RWPE1 (cell line): ENCODE measurements at places on chromosomes 16 and 17.
A peak's percentile ranks its signal among the peaks of the same experiment; 100 is the strongest.

- no peak for DNase-seq
Measured at GRCh38 chr16:55839115-55839514, 6.2 kb upstream of the CES1 start.

DNA sequence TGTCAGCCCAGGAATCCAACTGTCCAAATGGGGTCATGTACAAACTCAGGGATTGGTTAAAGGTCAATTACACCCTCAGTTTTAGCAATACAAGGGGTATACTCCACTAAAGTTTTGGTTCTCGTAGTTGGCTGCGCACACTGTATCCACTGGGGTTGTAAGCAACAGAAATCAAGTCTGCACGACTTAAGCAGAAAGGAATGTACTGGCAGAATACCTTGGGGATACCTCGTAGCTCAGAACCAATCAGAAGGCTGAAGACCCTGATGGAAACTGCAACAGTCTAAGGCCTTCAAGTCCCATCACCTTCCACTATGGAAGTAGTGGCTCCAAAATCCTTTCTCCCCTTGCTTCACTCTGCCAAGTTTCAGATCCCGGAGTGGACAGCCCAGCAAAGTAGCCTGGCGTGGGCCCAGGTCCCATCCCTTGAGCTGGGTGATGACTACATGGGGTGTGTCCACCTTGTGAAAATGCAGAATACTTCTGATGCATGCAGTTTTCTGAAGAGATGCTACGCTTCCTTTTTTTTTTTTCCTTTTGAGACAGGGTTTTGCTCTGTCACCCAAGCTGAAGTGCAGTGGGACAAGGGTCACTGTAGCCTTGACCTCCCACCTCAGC, 21.1 kb upstream of the RPH3AL start:
- peak; percentile 49 for DNase-seq

GRCh38 chr17:72617557-72617956, 474.9 kb downstream of the SLC39A11 start:
- no peak for DNase-seq

DNA sequence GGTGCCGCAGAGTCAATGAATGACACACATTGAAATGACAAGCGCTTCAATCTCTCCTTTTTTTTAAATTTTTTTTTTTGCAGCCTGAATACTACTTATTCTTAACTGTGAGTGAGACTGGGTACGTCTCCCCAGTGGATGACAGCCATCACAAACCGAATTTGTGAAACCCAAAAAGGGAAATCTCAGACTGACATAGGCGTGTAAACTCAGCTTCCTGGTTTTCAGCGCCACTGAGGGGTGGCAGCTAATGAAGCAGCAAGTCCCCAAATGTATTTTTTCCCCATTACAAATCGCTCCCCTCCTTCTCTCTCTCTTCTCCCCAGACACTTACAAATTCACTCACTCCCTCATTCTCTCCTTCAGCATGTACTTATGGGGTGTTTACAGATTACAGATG, 196.0 kb downstream of the MAF start:
- DNase-seq, result no peak

GRCh38 chr16:65884018-65884417, 482.5 kb upstream of the CDH5 start:
- DNase-seq, result peak; percentile 80

DNA sequence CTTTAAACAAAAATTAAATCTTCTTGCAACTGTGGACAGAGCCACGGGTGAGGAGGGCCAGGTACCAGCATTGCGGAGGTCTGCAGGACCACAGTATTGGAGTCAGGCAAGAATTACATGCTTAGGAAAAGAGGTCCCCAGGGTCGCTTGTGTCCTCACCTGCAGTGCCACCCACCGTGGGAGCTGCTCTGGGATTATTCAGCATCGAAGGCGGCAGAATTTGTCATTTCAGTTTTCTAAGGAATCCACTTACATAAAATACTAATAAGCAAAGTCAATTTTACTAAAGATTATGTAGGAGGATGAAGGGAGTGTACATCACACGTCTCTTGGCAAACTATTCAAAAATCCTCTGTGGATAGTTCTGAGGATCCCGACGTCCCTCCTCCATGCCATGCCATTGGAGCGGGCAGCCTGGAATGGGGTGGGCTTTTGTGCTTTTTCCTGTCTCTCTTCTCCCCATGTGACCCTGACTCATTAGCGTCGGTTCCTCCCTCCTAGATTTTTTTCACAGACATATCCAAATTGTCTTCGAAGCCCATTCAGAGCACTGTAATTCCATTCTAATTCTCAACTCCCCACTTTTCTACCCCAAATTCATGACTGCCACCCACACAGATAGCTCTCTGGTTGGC, 3.0 kb upstream of the PIK3R6 start:
- DNase-seq, result no peak

GRCh38 chr17:58968426-58969061, 138.1 kb downstream of the TRIM37 start:
- no peak for DNase-seq

DNA sequence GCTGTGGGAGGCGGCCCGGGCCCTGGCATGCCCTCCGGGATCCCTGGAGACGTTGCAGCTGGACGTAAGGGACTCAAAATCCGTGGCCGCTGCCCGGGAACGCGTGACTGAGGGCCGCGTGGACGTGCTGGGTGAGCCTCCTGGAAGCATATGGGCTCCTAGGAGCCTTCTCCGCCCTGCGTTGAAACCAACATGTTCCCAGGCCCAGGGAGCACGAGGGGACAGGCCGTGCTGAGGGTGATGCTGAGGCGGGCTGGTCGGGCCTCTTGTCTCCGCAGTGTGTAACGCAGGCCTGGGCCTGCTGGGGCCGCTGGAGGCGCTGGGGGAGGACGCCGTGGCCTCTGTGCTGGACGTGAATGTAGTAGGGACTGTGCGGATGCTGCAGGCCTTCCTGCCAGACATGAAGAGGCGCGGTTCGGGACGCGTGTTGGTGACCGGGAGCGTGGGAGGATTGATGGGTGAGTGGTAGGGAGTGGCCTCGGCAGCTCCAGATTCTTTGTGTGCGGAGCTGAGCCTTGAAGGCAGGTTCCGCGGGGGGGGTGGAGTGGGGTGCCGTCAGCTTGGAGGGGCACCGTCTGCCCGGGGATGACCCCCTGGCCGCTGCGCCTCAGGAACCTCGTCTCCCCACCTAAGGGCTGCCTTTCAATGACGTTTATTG, 567 bp downstream of the HSD17B1 start:
- DNase-seq, result no peak

GRCh38 chr16:1708768-1709180, 2.8 kb downstream of the MAPK8IP3 start:
- no peak for DNase-seq

DNA sequence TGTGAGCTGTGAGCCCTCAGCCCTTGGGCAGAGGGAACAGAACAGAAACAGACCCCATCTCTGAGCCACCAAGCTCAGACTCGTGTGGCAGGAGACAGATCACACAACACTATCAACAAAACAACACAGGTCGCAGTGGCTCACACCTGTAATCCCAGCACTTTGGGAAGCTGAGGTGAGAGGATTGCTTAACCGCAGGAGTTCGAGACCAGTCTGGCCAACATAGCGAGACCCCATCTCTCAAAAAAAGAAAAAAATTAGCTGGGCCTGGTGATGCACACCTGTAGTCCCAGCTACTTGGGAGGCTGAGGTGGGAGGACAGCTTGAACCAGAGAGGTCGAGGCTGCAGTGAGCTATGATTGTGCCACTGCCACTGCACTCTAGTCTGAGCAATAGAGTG, 5.5 kb upstream of the QPRT start:
- DNase-seq, result no peak

- peak; percentile 92 for DNase-seq
Measured at GRCh38 chr17:42517516-42517915, 18.5 kb upstream of the NAGLU start.

GRCh38 chr17:68576811-68577496, 24.2 kb downstream of the FAM20A start:
- DNase-seq, result no peak

- no peak for DNase-seq
Measured at GRCh38 chr16:63960321-63960720, 1161.5 kb downstream of the CDH11 start.

DNA sequence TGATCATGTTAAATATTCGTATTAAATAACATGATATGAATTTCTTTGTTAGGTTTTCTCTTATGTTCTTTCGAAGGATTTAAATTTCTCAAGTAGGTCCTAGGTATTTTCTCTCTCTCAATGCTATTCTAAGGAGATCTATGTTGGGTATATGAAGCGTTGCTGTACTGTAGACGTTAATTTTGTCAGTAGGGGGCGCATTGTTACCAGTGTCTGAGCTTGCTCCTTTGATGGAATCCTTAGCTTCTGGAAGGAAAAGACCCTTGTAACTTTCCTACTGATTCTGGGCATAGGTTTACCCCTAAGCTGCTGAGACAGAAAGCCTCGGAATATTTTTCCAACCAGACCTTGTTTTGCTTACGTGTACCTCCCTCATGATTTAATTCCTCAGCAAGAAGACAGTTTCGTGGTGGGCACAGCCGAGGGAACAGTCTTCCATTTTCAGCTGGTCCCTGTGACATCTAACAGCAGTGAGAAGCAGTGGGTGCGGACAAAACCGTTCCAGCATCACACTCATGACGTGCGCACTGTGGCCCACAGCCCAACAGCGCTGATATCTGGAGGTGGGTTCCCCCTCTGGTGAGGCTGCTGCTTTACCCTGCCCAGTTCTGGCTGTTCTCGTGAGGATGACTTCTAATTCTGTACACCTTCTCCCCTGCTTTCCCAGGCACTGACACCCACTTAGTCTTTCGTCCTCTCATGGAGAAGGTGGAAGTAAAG, 17.9 kb downstream of the UTP4 start:
- peak; percentile 45 for DNase-seq

- no peak for DNase-seq
Measured at GRCh38 chr16:3798838-3799237, 81.5 kb upstream of the TRAP1 start.

GRCh38 chr16:19088341-19088916, 21.0 kb downstream of the COQ7 start:
- no peak for DNase-seq

- DNase-seq, result peak; percentile 65
Measured at GRCh38 chr17:74199306-74200092, 4.0 kb upstream of the RPL38 start.

- DNase-seq, result no peak
Measured at GRCh38 chr17:35117984-35118383, 1.7 kb downstream of the RAD51D start.

DNA sequence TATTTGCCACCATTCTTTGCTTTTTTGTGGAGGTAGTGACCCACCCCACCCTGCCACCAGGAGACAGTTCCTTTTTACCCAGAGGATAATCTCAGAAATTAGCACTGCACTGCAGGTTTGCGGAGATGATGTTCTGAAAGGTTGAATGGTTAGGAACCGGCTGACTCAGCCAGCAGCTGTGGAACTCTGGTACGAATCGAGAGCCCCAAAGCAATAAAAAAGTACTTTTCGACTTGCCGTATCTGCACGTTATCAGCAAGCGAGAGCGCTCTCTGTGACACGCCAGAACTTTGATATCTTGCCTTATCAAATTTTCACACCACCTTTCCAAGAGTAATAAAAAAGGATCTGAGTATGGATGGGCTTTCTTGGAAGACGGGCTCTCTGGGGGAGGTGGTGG, 96.3 kb upstream of the EEF2KMT start:
- no peak for DNase-seq

- no peak for DNase-seq
Measured at GRCh38 chr17:29603109-29603674, 10.3 kb downstream of the ANKRD13B start.

GRCh38 chr16:47565454-47565853, 104.3 kb downstream of the PHKB start:
- peak; percentile 39 for DNase-seq

DNA sequence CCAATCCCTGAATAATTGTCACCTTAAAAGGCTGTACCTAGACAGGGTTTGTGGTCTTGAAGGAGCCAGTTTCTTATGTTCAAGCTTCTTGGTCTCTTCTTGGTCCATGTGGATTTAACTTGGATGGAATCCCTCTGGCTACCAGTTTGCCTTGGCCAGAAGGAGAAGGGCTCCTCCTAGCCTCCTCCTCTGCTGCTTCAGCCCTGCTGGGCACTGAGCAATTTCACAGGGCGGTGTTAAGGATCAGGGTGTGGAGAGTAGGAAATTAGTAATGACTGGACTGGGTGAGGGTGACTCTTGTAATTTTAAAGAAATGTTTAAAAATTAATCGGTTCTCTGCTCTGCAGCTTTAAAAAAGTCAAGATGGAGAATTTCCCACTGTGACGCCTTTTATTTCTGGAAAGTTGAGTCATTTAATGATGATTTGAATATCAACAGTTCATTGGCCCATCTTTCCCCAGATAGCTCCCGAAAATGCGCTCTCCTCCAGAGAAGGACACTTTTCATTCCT, 96.4 kb downstream of the MSI2 start:
- no peak for DNase-seq

- DNase-seq, result no peak
Measured at GRCh38 chr16:66335704-66336329, 30.7 kb upstream of the CDH5 start.

DNA sequence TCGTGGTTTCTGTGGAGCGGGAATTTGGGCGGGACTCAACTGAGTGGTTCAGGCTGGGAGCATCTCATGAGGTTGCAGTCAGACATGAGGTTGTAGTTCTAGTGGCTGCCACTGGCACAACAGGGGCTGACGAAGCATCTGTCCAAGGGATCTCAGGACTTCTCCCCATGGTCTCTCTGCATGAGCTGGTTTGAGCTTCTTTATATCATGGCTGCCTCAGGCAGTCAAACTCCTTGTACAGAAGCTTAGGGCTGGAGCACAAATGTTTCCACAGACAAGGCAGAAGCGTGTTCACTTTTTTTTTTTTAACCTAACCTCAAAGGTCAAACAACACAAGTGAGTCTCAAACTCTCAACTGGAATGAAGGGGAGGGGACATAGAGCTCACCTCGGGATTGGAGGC, 243.3 kb downstream of the MSI2 start:
- no peak for DNase-seq

- no peak for DNase-seq
Measured at GRCh38 chr17:74816905-74817620, 40.9 kb upstream of the NAT9 start.

- DNase-seq, result no peak
Measured at GRCh38 chr17:37365589-37365988, 10.2 kb upstream of the C17orf78 start.

GRCh38 chr16:83171396-83171795, 544.6 kb downstream of the CDH13 start:
- no peak for DNase-seq

- DNase-seq, result no peak
Measured at GRCh38 chr16:1710811-1711507, 5.0 kb downstream of the MAPK8IP3 start.

GRCh38 chr16:83494459-83494858, 313.3 kb upstream of the HSBP1 start:
- DNase-seq, result no peak

- no peak for DNase-seq
Measured at GRCh38 chr16:58462997-58463941, 36.7 kb upstream of the NDRG4 start.
